Stomach (tissue), 19 donors: ENCODE measurements at places on chromosomes 1 and 21. TPM values are rescaled to one million over a fixed set of nuclear protein-coding genes. Genes with fewer than 3 reads are reported as not detected.

DNA sequence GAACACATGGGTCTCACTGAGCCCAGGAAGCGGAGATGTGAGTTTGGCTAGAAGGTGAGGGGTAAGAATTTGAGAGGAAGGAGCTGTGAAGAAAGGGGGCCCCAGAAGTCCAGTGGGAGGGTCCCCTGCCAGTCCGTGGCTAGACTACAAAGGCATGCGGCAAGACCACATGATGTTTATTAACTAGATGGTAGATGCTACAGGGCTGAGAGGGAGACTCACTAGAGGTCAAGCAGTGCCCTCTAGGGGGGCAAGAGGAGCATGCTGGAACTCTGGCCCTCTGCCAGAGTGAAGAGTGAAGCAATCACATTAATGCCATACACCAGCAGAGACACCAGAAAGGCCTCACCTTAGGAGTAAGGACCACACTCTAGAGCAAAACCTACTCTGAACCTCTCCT, 12.2 kb downstream of the KIAA0319L start:
- no peak overlapping the region for H3K4me3 ChIP-seq
- peaks cover 41% of the 10 kb centered on the region for H3K36me3 ChIP-seq
- no peaks in the 10 kb centered on the region for H3K27me3 ChIP-seq
- DNase-seq: peak; percentile 78
- H3K27ac ChIP-seq: no peak overlapping the region
- peaks cover 37% of the 10 kb centered on the region for H3K4me1 ChIP-seq

- peak; percentile 72 for DNase-seq
- peaks cover 72% of the 10 kb centered on the region for H3K4me1 ChIP-seq
- peak overlapping the region; percentile 94 for H3K27ac ChIP-seq
- no peaks in the 10 kb centered on the region for H3K36me3 ChIP-seq
- H3K27me3 ChIP-seq: no peaks in the 10 kb centered on the region
These were observed 1.3 kb downstream of the AHDC1 start for GRCh38 chr1:27602462-27603308.

HNRNPR gene
- 38.0 TPM for total RNA-seq

GRCh38 chr1:153922076-153922971, 448 bp downstream of the GATAD2B start:
- peak; percentile 32 for DNase-seq
- peaks cover 56% of the 10 kb centered on the region for H3K4me1 ChIP-seq
- H3K36me3 ChIP-seq: peaks cover 6% of the 10 kb centered on the region
- no peaks in the 10 kb centered on the region for H3K27me3 ChIP-seq
- H3K4me3 ChIP-seq: peak overlapping the region; percentile 90

SORT1 gene
- total RNA-seq: 37.9 TPM

ADORA3 gene
- 3.7 TPM for total RNA-seq

TNFSF4 gene
- total RNA-seq: 0.14 TPM

- no peaks in the 10 kb centered on the region for H3K36me3 ChIP-seq
- H3K4me1 ChIP-seq: no peaks in the 10 kb centered on the region
These were observed 35.5 kb downstream of the PLA2G4A start for GRCh38 chr1:186864296-186864695.

- H3K4me3 ChIP-seq: no peak overlapping the region
- H3K4me1 ChIP-seq: no peaks in the 10 kb centered on the region
- DNase-seq: no peak
- H3K27ac ChIP-seq: no peak overlapping the region
- peaks cover under 1% of the 10 kb centered on the region for H3K27me3 ChIP-seq
These were observed 114.1 kb downstream of the C1orf94 start for GRCh38 chr1:34290831-34291230.
